ENCODE measurements at places on chromosomes 4 and X.

GRCh38 chrX:139286342-139286741, 244.2 kb upstream of the F9 start:
- DNase-seq, result no peak

DNA sequence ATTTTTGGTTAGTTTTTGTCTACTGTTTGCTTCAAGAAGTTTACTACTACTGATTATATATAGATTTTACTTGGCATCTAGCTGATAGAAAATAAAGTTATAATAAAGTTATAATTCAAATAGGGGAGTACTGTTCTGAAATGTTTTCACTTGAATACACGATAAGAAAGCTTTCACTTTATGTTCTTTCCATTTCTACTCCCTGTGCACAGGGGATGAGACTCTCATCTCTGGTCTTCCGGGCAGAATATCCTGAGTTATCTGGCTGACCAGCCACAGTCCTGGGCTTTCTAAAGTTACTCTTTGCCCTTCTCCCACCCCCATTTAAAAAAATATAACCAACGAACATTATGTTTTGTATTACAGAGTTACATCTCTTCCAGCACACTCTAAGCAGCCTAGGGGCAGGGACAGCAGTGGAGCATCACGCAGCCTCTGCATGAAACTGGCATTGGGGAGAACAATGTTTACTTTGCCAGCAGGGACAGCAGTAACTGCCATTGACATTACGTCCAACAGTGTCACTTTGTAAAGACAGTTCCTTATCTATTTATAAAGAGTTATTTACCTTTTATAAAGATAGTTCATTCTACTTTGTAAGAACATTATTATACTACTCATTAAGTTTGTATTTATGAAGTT, 64.3 kb downstream of the METTL14 start:
- no peak for DNase-seq

- no peak for DNase-seq
Observed at GRCh38 chrX:38601866-38602265, 40.5 kb downstream of the TSPAN7 start.

DNA sequence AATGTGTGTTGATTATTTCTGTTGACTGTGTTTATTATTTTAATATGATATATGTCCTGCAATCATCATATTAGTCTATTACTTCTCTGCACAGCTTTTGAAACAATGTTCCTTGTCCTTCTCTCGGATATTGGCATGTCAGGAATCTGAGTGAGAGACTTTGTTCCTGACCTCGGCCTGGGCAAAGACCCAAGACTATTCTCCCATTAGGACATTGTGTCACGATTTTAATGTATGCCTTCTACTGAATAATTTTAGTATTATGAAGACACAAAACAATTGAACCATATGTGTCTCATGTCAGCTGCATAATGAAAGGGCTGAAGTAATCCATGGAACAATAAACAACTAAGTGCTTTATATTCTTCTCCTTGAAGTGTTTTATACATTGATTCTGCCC, 580.8 kb upstream of the TENM3 start:
- no peak for DNase-seq

GRCh38 chrX:16870862-16871815, 977 bp upstream of the RBBP7 start:
- no peak for DNase-seq

DNA sequence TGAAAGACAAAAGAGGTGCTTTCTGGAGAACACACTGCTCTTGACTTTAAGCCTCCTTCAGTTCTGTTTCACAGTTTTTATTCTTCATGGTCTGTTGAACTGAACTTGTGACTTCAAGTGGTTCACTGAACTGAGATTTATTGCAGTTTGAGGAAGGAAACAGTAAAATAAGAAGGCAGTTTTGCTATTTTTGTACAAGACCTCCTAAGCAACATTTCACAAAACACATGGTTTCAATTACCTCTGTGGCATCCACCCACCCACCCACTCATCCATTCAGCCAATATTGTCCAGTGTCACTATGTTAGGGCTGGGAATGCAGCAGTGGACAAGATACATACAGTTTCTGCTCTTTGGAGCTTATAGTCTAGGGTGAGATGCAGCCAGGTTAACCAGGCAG, 131.3 kb downstream of the IL1RAPL2 start:
- no peak for DNase-seq

DNA sequence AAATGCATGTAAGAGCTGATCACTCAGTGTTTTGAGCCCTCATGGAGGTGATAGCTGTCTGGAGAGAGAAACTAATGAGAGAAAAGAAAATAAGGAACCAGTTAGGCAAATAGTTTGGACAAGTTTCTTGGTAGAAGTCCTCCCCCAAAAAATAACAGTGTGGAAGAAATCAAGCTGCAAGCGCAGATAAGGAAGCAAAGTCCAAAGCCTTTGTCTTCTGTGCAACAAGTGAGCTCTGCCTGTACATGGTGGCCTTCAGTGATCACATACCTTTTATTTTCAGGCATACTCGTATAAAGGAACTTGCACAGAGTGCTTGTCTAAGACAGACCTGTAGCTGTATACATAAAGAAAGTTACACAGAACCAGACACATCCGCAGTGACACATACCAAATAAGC, 2.5 kb upstream of the UGT2A3 start:
- DNase-seq, result no peak

DNA sequence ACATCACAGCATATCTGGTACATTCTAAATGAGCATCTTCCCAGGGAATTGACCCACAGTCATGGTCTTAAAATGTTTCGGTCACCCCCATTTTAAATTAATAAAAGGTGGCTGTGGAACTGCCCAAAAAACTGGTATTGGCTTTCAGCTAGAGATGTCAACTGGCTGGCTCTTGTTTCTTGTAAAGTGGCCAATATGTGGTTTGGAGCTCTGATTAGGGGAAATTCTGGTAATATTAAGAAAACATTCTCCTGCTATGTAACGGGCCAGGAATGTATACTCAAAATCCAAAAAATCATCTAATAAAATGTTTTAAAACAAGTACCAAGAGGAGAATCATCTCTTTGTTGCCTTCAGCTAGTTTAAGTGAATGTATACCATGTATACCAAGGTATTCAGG, 62.0 kb upstream of the VCX2 start:
- DNase-seq, result no peak

DNA sequence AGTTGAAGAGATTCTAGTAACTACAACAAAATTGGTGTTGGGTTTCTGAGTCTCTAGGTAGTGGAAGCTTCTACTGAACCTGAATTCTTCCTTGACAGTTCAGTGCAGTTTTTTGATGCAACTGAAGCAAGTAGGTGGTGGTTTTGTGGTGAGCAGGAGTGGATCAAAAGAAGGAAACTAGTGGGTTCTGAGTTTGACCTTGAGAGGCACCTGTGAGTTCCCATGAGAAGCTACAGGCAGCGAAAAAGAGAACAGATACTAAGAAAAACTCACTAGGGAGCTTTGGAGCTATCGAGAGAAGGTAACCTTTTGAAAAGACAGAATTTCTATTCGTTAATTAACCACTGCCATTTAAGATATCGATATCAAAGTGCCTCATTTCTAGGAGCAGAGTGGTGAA, 145.2 kb downstream of the PDHA2 start:
- no peak for DNase-seq

DNA sequence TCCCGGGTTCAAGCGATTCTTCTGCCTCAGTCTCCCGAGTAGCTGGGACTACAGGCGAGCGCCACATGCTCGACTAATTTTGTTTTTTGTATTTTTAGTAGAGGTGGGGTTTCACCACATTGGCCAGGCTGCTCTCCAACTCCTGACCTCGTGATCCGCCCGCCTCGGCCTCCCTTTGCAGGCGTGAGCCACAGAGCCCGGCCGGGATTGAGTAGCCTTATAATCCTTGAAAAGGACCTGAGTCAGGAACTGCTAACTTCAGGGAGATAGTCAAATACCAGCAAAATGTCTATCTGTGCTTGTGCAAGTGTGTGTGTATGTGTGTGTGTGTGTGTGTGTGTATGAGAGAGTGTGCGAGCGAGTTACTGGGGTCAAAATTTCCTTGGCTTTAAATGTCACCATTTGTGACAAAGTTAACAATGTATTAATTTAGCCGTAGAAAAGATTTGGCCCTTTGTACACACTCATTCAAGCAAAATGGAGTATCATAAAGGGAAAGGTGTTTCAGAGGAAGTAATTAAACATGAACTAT, 1.8 kb upstream of the KDM6A start:
- no peak for DNase-seq

- DNase-seq, result no peak
Observed at GRCh38 chr4:16140231-16140878, 56.5 kb upstream of the PROM1 start.

DNA sequence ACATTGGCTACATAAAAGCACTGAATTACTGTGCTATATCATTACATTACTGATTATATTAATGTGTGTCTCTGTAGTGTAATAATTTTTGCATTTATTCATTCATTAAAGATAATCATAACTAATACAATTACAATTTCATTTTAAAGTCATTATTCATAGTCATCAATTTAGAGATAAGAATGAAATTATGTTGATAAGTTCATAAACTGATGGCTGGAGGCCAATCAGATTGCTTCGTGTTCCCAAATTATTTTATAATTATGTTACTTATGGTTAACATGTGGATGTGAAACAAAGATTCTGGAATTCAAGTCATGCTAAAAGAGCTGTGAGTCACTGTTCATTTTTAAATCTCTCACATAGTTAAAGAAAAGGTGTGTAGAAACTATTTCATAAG, 223.4 kb upstream of the HAND2 start:
- DNase-seq, result no peak

Data from hematopoietic multipotent progenitor cell treated with erythropoietin and hydrocortisone succinate and interleukin-3 and kit ligand, for 15 days (in vitro differentiated cells).